ENCODE measurements at places on chromosomes 3 and 15.
A peak's percentile ranks its signal among the peaks of the same experiment; 100 is the strongest.

GRCh38 chr3:70561796-70562195 lies 249.4 kb upstream of the MDFIC2 start:
- no peak for DNase-seq

DNA sequence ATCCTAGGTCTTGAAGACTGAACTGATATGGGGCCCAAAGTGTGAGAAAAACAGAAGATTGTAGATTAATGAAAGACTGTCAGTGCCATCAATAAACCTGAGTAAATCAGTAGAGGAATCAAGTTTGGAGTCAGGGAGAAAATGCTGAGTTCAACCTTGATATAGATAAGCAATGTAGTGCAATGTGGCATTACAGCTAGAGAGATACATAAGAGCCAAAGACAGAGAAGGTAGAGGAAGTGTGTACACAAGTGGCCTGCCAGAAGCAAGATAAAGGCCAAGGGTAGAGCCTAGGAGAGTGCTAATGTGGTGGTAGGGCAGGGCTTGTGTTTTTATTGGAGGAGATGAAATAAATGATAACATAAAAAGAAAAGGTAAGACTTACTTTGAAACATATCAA lies 26.0 kb upstream of the EID1 start:
- DNase-seq = no peak

- DNase-seq = no peak
Observed at GRCh38 chr15:46301291-46301690, 666.5 kb downstream of the SQOR start.

GRCh38 chr15:40232625-40233070 lies 6.2 kb upstream of the PAK6 start:
- no peak for DNase-seq

DNA sequence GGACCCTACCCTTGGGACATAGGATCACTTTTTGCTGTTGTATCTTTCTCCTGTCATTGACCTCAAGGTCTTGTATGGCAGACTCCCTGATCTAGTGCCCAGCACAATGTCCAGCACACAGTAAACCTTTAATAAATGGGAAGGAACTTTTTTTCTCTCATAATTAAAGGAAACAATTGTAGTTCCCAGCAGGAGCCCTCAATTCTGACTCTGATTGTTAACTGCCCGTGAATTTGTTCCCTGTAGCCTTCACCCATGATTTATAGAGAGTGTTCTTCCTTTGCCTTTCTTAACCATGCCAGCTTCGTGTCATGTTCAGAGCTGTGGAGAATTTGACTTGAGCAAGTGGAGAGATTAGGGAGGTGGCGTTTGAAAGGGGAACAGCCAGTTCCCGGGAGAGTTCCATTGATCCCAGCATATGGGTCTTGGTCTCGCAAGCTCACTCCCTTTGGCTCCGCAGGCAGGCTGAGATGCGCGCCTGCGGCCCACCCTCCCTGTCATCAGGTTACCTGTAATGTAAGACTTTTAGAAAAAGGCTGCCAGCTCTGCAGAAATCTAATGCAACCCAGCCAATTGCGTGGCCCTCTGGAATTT lies 182.6 kb downstream of the TP63 start:
- DNase-seq = no peak

GRCh38 chr3:16448639-16449070 lies 64.8 kb downstream of the RFTN1 start:
- DNase-seq = peak; percentile 70

- no peak for DNase-seq
Observed at GRCh38 chr3:44914936-44915335, 40.5 kb downstream of the TGM4 start.

DNA sequence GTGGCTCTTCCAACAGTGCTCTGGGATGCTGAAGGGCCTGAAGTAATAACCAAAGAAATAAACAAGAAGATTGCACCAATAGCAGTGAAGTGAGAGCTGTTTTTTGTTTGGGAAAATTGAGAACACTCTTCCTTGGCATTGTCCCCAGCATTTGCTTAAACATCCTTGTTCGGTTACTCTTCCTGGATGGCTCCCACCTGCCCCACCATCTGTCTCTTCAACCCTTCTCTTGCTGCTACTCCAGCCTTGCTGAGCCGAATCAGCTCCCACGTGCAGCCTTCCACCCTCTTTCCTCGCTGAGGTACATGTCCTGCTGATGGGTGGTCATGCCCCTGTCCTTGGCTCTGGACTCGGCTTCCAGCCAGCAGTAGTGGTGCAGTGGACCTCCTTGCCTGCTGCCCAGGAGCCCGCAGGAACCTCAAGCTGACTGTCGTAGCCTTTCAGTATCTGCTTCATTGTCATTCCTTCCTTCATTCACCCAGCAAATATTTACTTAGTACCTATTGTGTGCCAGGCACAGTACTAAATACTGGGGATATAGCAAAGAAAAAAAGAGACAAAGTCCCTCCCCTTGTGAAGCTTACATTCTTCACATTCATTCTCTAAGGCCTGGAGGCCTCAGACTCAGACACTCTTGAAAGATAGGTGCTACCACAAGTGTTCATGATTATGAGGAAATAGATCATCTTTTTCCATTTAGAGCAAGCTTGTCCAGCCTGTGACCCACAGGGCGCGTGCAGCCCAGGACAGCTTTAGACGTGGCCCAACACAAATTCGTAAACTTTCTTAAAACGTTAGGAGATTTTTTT lies 17.1 kb upstream of the VILL start:
- no peak for DNase-seq

DNA sequence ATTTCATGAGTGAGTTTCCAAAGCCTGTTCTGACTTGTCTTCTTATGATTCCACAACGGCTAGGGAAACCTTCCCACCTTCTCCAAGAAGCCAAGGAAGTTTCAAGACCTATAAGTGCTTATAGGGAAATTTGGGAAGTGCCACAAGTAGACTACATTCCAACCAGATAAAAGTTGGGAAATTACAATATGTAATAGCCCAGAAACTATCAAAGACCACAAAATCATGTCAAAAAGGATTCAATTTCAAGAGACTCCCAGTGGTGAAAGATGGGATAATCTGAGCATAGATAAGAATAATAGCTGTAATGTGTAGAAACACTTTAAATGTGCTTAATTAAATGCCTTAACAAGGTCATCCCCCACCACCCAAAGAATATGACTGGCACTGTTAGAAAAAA lies 169.2 kb upstream of the SLC2A2 start:
- DNase-seq = no peak

GRCh38 chr15:95998935-95999334 lies 331.6 kb upstream of the NR2F2 start:
- no peak for DNase-seq

GRCh38 chr15:101044625-101045235 lies 125.6 kb downstream of the LRRK1 start:
- DNase-seq = no peak

DNA sequence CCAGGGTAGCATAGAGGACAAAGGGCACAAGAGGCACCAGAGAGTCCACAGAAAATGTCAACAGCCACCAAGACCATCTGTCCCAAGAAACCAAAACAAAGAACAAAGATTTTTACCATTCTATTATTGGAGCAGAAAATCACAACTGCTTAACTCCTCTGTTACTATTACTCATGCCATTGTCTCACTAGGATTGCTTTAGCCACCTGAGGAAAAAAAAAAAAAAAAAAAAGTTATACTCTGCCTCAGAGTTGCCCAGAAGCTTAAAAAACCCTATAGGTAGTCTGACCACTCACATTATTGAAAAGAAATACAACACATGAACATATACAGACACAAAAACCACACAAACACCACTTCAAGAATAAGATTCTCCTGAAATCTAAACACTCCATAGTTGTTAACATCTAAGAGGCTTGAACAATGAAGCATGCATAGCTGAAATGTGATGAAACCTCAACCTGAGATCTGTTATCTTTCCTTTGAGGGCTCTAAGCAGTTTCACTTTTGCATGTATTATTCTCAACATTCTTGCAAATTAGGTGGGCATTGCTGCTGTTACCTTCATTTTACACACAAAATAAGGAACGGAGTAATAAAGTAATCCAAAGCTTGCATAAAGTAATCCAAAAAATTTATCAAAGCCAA lies 85.4 kb downstream of the IGSF11 start:
- no peak for DNase-seq

- DNase-seq = no peak
Observed at GRCh38 chr3:107970993-107971580, 119.7 kb downstream of the CD47 start.

DNA sequence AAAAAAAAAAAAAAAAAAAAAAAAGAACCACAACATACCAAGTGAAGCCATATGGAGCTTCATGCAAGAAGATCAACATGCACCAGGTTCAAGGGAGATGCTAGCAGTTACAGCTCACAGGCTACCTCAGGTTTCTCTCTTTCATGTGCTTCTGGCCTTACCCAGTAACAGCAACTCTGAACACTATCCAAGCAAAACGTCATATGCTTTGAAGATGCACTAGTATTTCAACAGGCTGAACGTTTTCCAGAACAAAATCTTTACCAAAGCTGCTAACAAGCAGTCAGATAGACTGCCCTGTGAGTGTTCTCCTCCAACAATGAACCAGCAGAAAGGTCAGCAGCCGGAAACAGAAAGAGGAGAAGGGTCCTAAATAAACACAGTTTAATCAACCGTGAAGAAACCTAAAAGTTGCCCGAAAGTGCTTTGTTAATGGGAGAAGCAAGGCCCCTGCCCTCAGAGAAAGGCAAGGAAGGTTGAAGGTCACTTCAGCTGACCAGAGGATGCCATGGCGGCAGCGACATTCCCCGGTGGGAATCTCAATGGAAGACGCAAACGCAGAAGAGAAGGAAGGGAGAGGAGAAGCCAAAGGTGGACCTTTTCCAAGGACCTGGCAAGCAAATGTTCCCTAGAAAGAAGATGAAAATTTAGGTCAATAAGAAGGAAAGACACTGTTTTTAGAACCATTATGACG lies 80.1 kb downstream of the CCNL1 start:
- DNase-seq = no peak

DNA sequence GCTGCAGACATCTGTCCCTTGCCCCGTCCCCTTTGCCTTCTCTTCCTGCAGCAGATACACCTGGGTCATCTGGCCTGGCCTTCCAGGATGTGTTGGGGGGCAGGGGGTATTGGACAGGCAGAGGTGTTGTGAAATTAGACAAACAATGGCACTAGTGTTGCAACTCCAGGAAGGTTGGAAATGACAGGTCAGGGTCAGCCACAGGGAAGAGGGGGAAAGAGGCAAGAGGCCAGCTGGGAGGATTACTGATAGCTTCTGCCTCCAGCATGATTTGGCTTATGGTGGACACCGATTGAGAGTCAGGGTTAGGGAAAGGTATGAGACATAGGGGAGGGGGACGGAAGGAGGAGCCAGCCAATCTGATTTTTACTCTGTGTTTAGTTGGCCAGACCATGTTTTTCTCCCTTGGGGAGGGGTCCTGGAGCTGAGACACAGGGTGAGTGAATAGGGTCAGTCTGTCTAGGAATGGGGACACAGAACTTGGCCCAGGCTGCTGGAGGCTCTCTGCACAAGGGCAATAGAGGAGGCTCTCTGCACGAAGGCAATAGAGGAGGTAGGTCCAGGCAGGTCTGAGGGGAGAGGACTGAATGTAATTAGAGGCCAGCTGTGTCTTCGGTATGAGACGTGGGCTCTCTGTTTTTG lies 3.4 kb upstream of the ATP2B2 start:
- no peak for DNase-seq

GRCh38 chr3:151379083-151379734 lies 5.3 kb downstream of the P2RY12 start:
- DNase-seq = peak; percentile 60

- no peak for DNase-seq
Observed at GRCh38 chr15:90617171-90617570, 87.4 kb downstream of the CRTC3 start.

- DNase-seq = no peak
Observed at GRCh38 chr3:188154809-188155574, 1.0 kb downstream of the LPP start.

GRCh38 chr15:66939451-66940023 lies 125.9 kb upstream of the SMAD3 start:
- DNase-seq = no peak

DNA sequence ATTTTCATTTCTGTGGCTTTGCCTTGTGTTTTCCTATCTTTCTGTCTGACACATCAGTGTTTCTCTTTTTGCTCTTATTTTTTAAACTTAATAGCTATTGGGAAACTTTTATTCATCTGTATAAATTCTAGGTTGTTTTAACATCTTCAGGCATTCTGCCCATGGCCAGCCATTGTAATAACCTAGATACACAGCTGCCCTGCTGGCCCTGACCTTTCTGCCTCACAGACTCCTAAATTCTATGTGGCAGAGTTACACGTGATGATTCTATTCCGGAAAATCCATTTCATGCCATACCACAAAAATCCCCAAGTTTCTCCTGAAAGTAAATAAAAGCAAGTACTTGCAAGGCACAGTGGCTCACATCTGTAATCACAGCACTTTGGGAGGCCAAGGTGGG lies 150.1 kb downstream of the UACA start:
- DNase-seq = no peak
